Tibial nerve (tissue), 4 donors: ENCODE measurements at places on chromosomes 5 and 9. TPM values are rescaled to one million over a fixed set of nuclear protein-coding genes. Genes with fewer than 3 reads are reported as not detected.

MTAP gene
- total RNA-seq, result 37.6 TPM

TMEFF1 gene
- 1.6 TPM for total RNA-seq

ZDHHC11 gene
- 1.1 TPM for total RNA-seq

RLN2 gene
- total RNA-seq, result not detected

LCN1 gene
- not detected for total RNA-seq

SPATA6L gene
- 4.5 TPM for total RNA-seq

DNA sequence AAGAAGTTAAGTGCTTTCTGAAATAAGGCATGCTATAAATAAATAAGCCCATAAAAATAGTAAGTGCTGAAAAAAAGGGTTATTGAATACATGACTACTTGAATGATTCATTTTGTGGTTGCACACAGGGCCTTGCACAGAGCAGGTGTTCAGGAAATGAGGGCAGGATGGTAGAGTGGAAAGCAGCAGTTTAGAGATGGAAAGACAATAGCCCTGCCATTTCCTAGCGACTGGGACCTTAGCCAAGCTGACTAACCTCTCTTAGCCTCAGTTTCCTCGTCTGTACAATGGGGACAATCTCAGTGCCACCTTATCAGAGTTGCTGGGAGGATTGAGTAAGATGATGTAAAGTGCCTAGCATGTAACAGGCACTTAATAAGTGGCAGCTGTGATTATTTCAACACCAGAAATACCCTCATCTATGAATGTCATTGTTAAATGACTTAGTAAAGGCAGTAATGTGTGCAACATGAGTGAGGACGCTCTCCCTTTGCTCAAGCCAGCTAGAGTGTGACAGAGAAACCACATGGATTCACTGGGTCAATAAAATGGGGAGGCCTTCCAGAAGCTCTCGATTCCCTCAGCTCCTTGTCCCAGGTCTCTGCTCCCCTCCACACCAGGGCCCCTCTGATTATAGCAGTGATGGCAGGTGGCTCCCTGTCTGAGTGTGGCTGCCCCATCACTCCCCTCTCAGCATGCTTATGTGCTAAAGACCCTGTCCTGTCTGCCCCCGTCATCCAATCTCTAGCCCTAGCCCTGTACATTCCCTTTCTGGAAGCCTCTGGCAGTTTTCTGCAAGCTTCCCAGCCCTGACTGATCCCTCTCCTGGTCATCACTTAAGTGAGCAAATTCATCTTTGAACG is 16.0 kb upstream of the PHF19 start:
- no peak for DNase-seq
- no peaks in the 10 kb centered on the region for H3K27me3 ChIP-seq
- H3K27ac ChIP-seq, result peak overlapping the region; percentile 83

DNA sequence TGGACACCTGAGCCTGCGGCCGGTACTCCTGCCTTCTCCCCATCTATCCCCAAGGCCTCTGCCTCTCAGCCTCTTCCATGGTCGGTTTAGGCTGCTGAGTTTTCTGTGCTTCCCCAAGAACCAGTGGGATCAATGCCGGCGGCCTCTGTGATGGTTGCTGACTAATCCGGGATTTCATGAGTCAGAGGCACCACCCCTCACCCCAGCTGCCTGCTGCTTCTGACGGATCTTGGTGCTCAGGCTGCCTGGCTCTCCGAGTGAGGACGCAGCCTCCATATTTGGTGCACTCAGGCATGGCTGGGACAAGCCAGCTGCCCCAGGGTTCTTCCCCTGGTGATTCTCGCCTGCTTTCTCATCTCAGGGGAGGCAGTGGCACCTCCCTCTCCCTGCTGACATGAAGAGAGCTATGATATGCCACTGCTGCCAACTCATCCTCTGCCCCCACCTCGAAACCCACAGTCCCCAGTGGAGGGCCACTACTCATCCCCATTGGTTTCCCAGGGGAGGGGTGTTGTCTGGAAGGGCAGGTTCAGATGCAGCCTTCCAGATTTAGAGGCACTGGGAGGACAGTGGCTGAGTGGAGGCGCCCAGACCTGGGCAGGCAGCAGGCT is 3.3 kb upstream of the MAN1B1 start:
- H3K4me3 ChIP-seq, result no peak overlapping the region
- peak overlapping the region; percentile 84 for H3K27ac ChIP-seq
- peaks cover 54% of the 10 kb centered on the region for H3K36me3 ChIP-seq
- H3K27me3 ChIP-seq, result peaks cover 4% of the 10 kb centered on the region
- DNase-seq, result peak; percentile 59

DNA sequence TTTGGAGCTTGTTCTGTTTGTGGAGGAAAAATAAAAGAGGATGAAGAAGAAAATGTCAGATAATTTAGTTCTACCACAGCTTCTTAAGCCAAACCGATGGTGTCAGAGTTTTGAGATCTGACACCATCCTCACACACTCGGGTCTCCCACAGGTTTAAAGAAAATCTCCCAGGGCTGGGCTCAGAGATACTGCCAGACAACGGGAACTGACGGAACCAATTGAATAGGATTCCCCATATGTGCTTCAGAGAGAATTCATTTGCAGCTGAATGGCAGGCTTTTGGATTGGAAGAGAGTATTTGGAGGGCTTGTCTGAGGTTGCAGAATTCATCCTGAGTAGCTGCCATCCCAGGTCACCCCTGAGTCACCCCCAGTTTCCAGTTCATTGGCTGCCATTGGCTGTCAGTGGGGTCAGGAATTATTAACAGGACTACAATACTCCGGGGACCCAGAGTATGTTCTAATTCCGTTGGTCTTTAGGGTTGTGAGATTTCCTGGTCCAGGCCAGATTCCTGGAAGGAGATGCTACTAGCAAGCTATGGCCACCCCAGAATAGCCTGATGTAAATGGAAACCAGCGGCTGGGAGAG is 131.3 kb downstream of the PDZD2 start:
- DNase-seq, result no peak
- no peak overlapping the region for H3K27ac ChIP-seq
- no peaks in the 10 kb centered on the region for H3K27me3 ChIP-seq
- H3K4me1 ChIP-seq, result no peaks in the 10 kb centered on the region

DNA sequence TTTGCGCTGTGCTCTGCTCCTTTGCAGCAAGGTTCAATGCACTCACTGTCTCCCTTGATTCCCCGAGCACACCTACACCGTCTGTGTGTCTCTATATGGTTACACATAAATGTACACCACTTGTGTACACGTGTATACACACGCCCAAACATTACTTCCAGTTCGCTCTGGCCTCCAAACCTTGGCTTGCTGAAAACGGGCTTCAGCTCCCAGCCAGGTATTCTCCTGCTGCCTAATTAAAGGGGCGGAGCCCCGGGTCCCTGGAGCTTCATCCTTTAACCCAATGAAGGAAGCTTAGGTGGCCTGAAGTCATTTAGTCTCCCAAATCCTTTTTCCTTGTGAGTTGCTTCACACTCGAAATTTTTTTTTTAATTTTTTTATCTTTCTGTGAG is 4.6 kb downstream of the ISL1 start:
- peaks cover 4% of the 10 kb centered on the region for H3K4me1 ChIP-seq
- no peak overlapping the region for H3K4me3 ChIP-seq
- H3K27ac ChIP-seq, result no peak overlapping the region
- no peaks in the 10 kb centered on the region for H3K36me3 ChIP-seq
- H3K27me3 ChIP-seq, result peaks cover 98% of the 10 kb centered on the region

- H3K4me1 ChIP-seq, result no peaks in the 10 kb centered on the region
- H3K36me3 ChIP-seq, result no peaks in the 10 kb centered on the region
Measured at GRCh38 chr9:71279151-71279739, 157.8 kb upstream of the TRPM3 start.

- H3K27ac ChIP-seq, result no peak overlapping the region
- H3K36me3 ChIP-seq, result no peaks in the 10 kb centered on the region
Measured at GRCh38 chr5:92896722-92897121, 684.3 kb downstream of the NR2F1-AS1 start.

DNA sequence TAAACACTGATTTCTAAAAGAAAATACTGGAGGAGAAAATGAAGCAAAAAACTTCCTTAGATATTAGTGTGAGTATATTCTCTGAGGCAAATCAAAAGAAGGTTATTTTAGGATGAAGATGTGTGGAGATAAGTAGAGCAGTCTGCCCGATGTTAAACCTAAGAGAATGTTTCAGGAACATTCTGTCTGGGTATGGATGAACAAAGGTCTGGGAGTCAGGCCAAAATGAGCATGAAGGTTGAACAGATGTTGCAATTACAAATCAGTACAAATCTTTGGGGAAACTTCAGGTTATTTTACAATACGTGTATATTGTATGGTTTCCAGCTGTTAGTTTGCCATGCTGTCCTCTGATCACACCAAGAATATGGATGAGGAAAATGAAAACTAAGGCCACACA is 14.4 kb upstream of the CEP78 start:
- no peaks in the 10 kb centered on the region for H3K27me3 ChIP-seq
- no peak overlapping the region for H3K27ac ChIP-seq
- no peaks in the 10 kb centered on the region for H3K36me3 ChIP-seq

GRCh38 chr9:91220491-91221135 is 141.1 kb downstream of the AUH start:
- DNase-seq, result no peak
- no peaks in the 10 kb centered on the region for H3K4me1 ChIP-seq
- peak overlapping the region; percentile 63 for H3K27ac ChIP-seq
- H3K36me3 ChIP-seq, result peaks cover 35% of the 10 kb centered on the region

GRCh38 chr9:976258-976942 is at the start of gene DMRT3:
Gene DMRT3 (plus strand): TSS chr9:976655. CDS start chr9:977002, 347 bp downstream.
- no peaks in the 10 kb centered on the region for H3K36me3 ChIP-seq
- H3K4me1 ChIP-seq, result peaks cover 24% of the 10 kb centered on the region
- H3K27ac ChIP-seq, result no peak within 1 kb of the TSS
- H3K4me3 ChIP-seq, result peak within 1 kb of the TSS; percentile 38

DNA sequence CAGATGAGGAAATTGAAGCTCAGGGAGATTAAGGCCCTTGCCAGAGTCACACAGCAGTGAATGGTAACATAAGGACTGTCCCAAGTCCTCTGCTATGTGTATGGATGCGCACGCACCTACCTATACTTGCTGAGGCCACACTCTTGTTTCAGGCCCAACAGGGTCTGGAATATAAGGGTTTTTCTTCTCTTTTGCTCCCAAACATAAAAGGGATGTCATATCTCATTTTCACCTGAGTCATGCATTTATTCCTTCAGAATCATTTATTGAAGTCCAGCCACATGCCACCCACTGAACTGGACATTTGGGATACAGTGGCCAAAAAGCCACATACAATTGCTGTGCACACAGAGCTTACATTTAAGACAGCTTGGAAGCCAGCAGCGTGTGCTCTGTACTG is 92.0 kb downstream of the SH3TC2 start:
- no peaks in the 10 kb centered on the region for H3K27me3 ChIP-seq
- no peaks in the 10 kb centered on the region for H3K4me1 ChIP-seq
- H3K4me3 ChIP-seq, result no peak overlapping the region
- no peaks in the 10 kb centered on the region for H3K36me3 ChIP-seq
- no peak for DNase-seq

GRCh38 chr5:58760222-58760621 is 177.3 kb downstream of the RAB3C start:
- H3K4me3 ChIP-seq, result no peak overlapping the region
- no peaks in the 10 kb centered on the region for H3K4me1 ChIP-seq
- no peak for DNase-seq
- no peaks in the 10 kb centered on the region for H3K27me3 ChIP-seq
- no peak overlapping the region for H3K27ac ChIP-seq
- no peaks in the 10 kb centered on the region for H3K36me3 ChIP-seq

GRCh38 chr5:68746220-68746619 is 347.6 kb upstream of the SLC30A5 start:
- no peaks in the 10 kb centered on the region for H3K27me3 ChIP-seq
- no peak overlapping the region for H3K27ac ChIP-seq
- no peaks in the 10 kb centered on the region for H3K4me1 ChIP-seq

- no peaks in the 10 kb centered on the region for H3K36me3 ChIP-seq
- H3K27me3 ChIP-seq, result no peaks in the 10 kb centered on the region
- H3K27ac ChIP-seq, result no peak overlapping the region
- DNase-seq, result no peak
- H3K4me3 ChIP-seq, result no peak overlapping the region
Measured at GRCh38 chr9:130901498-130902203, 5.0 kb upstream of the QRFP start.

DNA sequence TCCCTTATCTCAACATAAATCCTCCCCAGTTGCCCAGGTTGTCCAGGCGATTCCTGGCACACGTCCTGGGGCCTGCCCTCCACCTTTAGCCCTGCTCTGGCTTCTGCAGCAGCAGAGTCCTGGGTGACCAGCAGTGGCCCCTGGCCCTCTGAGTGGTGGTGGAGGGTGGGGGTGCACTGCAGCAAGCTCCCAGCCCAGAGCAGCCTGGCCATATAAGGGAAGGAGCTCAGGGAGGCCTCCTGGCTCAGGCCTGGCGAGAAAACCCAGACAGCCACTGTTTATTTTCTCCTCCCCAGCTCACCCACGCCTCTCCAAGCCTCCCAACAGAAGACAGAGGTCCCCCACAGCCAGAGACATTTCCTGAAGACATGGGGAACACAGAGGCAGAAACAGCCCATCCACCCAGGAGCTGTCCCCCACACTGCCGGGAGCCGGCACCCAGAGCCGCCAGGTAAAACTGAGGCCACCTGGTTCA is 44.7 kb upstream of the IL17B start:
- no peak overlapping the region for H3K4me3 ChIP-seq
- no peak for DNase-seq
- no peaks in the 10 kb centered on the region for H3K27me3 ChIP-seq
- H3K27ac ChIP-seq, result peak overlapping the region; percentile 58
- H3K4me1 ChIP-seq, result peaks cover 16% of the 10 kb centered on the region

- H3K4me3 ChIP-seq, result peak overlapping the region; percentile 60
- peaks cover 6% of the 10 kb centered on the region for H3K4me1 ChIP-seq
- peak overlapping the region; percentile 89 for H3K27ac ChIP-seq
Measured at GRCh38 chr9:95504053-95504963, 12.5 kb downstream of the PTCH1 start.
